GM04503 (cell line): ENCODE measurements at places on chromosomes 1 and 21.

DNA sequence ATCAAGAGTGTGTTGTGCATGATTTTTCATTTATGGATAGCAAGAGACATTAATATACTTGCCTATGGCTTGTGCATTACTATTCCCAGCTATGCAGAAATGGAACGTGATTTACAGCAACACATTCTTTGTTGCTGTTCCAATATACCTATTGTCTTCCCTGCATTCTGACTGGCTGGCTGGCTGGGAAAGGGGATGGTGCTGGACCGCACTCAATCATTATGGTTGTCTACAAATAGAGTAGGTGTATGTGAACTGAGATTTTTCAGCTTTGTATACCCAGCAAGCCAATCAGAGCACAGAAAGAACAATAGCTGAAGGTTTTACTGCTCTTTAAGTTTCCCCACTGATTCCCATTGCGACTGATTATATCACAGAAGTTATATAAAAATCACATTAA, 167.5 kb downstream of the ATG4C start:
- no peak for DNase-seq

GRCh38 chr1:12314333-12314903, 84.6 kb downstream of the VPS13D start:
- no peak for DNase-seq

DNA sequence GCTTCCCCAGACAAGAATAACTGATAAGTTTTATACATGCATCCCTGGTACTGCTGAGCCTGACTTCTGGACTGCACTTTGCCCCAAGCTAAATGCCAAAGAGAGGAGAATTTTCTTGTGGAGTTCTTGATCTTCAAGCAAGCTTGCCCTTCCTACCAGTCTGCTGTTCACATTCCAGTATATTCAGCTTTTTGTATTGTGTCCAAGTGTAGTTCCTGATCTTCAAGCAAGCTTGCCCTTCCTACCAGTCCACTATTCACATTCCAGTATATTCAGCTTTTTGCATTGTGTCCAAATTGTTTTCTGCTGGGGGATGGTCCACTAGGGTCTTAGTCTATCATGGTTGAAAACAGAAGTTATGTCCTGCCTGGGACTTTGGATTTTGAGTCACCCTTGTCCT, 894 bp upstream of the TSEN15 start:
- DNase-seq, result peak; percentile 29

DNA sequence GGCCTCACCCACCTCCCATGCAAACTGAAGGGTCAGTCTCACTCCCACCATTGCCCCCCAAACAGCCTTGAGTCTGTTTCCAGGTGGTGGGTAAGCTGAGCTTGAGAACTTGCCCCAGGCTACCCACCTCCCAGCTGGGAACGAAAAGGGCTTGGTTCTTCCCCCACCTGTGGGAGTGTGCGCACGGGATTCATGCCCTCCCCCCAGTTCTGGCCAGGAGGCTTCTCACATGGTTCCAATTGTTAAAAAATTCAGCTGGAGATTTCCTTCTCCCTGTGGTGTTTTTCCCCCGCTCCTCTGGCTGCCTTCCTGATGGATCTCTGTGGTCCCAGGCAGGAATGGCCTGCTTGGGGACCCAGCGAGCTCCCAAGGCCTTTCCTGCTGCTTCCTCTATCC, 81.8 kb upstream of the C21orf91 start:
- DNase-seq, result no peak

DNA sequence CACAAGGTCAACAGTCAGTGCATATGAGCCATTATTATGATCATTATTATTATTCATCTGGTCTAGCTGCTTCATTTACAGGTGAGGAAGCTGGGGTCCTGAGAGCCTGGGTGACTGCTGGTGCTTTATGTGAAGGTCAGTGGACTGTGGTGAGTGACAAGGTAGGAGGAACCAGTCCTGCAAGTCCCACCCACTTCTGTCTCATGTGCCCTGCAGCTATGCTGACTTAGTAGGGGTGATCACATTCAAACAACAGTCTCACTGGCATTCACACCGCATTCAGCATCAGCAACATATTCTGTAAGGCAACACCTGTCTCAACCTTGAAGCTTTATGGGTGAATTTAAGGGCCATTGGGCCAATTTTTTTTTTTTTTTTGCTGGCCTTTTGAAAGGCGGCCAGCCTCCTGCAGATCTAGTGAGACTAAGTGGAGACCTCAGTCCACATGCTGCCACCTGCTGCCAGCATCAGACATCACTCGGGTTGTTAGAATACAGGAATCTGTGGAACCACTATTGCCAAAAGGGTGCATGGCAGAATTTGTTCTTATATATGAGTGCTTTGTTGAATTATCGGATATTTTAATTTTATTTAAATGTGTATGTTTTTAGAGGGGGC, 59.9 kb upstream of the CACNA1E start:
- DNase-seq, result no peak

GRCh38 chr1:27000090-27000816, 6.8 kb downstream of the TRNP1 start:
- no peak for DNase-seq

- DNase-seq, result no peak
These were observed 155.8 kb downstream of the RYR2 start for GRCh38 chr1:237197470-237198425.

DNA sequence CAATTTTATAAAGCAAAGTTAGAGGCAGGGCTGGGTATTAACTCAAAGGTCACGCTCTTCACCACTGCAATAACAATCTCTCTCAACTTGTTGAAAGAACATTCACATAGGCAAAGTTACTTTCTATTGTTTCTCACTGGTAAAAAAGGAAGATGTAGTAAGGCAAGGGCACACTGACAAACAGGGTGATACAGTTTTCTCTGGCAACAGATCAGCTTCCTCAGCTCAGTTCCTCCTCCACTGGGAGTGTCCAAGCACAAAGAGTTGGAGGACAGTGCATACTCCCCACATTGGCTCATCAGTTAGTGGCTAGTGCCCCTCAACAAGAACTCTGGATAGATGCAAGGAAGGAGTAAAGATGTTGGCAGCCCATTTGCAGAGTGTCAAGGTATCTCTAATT, 3.7 kb downstream of the PLPPR4 start:
- DNase-seq, result peak; percentile 18

DNA sequence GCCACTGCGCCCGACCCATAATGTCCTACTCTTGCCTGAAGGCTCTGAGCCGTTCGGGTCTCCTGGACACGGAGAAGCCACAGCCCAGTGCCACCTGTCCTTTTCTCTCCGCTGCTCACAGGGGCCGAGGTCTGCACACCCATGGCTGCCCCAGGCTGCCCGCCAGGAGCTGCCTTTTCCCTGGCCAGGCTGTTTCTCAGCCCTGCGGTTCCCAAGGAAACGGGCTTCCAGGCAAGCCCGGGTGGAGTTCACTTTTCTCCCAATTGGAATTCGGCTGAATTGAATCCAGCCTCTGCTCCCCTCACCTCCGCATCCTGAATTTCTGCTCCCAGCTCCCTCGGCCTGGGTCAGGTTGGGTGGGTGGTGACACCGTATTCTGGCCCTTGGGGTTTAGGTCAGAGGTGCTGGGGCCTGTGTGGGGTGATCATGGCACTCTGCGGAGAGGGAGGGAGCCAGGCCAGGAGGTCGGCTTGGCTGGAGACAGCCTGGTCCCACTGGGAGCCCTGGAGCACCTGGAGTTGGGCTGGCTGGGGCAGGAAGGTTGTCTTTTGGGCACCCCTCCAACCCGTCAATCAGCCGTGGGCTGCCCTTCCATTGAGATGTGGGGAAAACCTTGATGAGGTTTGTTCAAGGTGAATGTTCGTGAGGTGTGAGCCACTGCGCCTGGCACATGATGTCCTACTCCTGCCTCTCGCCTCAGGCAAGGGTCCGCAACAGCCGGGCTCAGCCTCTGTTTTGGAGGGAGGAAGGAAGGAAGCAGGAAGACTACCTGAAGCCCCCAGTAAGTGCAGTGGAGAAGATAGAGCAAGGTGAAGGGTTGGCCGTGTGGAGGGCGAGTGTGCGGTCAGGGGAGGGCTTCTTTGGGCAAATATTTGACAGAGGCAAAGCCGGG, 25.1 kb downstream of the RRP1 start:
- no peak for DNase-seq

DNA sequence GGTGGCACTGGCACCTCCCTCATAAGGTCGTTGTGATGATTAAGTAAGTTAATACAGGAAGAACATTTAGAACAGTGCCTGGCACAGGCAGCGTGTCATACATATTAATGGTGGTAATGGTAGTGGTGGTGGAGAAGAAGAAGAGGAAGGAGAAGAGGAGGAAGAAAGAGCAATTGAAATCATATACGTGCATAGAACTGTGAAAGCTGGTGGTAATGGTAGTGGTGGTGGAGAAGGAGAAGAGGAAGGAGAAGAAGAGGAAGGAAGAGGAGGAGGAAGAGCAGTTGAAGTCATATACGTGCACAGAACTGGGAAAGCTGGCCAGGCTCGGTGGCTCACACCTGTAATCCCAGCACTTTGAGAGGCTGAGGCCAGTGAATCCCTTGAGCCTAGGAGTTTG, 121.3 kb upstream of the HOOK1 start:
- DNase-seq, result no peak

DNA sequence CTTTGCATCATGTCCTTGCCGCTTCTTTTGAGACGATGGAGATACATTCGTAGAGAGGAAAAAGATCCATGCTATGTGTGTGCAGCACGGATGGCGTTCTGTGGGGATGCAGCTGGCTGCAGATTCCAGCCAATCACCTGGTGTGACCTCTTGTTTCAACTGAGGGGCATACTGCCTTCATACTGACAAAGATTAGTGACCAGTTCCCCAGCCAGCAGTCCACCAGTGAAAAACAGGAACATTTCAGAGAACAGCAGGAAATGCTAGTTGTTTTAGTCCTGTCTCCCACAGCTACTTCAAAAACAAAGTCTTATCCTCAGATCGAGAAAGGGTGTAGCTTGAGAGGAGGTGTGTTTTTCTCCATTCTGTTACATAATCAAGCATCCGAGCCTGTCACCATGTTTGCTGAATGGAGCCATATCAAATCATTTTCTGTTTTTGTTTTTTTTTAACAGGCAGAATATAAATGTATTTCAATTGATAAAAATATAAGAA, 255.7 kb upstream of the FMN2 start:
- DNase-seq, result no peak

DNA sequence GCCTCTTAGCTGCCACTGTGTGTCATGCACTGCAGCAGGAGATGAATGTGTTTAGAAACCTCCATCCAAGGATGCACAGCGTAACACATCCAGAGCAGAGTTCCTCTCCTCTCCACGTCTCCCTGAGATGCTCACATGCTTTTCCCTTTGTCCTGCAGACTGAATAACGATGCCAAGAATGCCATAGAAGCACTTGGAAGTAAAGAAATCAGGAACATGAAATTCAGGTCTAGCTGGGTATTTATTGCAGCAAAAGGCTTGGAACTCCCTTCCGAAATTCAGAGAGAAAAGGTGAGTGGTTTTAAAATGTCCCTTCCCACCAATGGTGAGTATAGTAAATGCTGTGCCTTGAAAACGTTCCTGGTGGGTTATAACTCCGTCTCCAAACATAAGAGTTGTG, 13.4 kb upstream of the MX2 start:
- no peak for DNase-seq

- DNase-seq, result no peak
These were observed 8.8 kb downstream of the CCDC24 start for GRCh38 chr1:44000122-44000665.

GRCh38 chr1:205410581-205411298, 11.1 kb downstream of the LEMD1 start:
- no peak for DNase-seq

DNA sequence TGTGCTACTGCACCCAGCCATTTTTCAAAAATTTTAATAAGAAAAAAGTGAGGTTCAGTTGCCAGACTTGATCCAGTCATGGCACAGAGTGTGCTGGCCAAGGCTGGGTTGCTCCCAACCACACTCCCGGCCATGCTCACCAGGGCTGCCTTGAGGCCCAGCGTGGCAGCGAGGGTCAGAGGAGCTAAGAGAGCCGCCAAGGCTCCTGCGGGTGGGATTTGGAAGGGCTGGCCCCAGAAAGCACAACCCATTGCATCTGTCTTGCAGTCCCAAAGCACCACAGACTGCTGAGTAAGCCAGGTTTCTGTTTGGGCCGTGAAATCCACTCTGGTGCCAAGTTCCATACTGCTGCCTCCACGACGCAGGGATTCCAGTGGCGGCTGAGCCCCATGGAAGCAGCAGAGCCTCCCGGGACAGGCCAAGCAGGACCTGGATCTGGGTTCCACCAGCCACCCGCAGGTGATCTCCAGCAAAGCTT, 22.6 kb downstream of the ZBTB17 start:
- DNase-seq, result no peak

DNA sequence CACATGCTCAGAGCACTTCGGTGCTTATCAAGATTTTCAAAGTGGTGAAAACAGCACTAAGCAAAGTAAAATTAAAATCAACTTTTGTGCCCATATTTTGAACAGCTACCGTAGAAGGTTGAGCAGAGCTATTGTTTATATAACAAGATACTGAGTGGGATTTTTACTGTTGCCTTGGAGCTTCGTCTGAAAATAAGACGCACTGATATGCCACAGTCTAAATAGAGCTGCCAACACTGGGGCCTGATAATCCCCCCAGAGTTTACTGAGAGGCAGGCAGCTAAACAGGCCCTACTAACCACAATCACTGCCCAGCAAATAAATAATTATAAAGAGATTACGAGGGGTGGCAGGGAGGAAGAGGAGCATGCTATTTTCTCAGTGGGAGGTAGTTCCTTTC, 650 bp upstream of the CCDC190 start:
- no peak for DNase-seq

- no peak for DNase-seq
These were observed 9.3 kb upstream of the SRARP start for GRCh38 chr1:15994590-15995351.

- DNase-seq, result no peak
These were observed 43.1 kb upstream of the EPS8L3 start for GRCh38 chr1:109806733-109807400.

DNA sequence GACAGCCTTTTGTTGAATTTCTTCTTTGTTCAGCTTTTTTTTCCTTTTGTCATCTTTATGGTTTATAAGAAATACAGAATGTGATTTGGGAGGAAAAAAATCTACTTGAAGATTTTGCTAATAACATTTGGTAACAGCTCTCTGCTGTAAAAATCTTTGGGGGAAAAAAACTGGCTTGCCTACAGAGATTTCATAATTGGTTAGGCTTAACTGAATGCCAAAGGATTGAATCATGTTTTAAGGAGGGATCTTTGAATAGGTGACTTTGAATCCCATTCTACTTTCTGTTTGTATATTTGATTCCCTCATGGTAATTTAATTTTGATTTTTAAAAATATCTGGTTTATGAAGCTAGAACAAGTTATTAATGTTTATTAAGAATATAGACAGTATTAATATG, 3.2 kb downstream of the BTF3L4 start:
- DNase-seq, result peak; percentile 39

GRCh38 chr1:26774462-26774861, 13.3 kb upstream of the PIGV start:
- no peak for DNase-seq

GRCh38 chr1:22126531-22126930, 16.4 kb downstream of the WNT4 start:
- DNase-seq, result no peak

DNA sequence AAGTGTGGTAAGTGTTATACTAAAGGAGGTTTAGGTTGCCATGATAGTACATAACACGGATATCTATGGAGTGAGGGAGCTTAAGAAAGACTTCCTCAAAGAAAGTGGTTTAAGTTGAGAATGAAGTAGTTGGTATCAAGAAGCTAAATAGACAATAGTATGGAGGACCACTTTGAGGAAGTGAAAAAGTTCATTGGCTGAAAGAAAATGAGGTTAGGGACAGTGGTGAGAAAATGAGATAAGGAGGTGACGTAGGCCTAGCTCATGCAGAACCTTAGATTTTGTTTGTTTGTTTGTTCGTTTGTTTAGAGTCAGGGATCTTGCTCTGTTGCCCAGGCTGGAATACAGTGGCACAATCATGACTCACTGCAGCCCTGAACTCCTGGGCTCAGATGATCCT, 72.2 kb upstream of the PPIH start:
- DNase-seq, result no peak
